ENCODE measurements at places on chromosomes 6 and 20.

GRCh38 chr6:130183271-130184222, 39.2 kb downstream of the SAMD3 start:
- DNase-seq, result peak; percentile 22

DNA sequence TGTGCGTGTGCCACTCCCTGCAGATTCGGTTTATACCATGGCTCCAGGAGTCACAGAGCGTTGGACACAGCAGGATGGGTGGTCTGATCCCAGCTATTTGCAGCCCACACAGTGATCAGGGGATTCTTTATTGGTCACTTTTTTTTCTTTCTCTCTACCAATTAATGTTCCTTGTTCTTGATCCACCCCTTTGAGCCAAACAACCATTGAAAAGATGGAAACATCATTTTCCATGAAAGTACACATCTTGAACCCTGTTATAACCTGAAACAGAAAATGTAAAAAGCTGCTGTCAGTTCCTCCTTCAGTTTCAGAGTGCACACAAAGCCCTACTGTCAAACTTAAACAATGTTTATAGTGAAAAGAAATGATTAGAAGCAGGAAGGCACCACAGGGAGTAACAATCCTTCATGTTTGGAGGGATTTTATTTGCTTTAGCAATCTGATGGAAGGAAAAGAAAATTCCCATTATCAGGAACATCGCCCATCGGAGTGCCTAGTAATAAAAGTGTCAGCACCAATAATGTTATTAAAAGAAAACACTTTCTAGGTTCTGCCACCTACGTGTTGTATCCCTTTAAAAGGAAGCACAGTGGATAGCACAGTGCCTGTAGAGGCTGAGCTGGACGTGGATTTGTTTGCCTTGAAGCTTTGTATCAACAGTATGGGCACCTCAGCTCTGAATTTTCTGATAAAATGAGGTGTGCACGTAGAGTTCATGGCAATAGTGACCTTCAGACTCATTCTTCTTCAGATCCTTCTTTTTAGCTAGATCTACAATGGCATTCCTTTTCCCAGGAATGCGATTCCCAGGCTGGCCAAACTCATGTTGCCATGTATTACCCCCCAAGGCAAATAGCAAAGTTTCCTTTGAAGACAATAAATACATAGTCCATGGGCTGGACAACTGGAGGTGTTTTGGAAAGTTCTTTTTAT, 16.1 kb upstream of the THBD start:
- no peak for DNase-seq

- no peak for DNase-seq
Observed at GRCh38 chr6:161544801-161545480, 271.1 kb upstream of the AGPAT4 start.

DNA sequence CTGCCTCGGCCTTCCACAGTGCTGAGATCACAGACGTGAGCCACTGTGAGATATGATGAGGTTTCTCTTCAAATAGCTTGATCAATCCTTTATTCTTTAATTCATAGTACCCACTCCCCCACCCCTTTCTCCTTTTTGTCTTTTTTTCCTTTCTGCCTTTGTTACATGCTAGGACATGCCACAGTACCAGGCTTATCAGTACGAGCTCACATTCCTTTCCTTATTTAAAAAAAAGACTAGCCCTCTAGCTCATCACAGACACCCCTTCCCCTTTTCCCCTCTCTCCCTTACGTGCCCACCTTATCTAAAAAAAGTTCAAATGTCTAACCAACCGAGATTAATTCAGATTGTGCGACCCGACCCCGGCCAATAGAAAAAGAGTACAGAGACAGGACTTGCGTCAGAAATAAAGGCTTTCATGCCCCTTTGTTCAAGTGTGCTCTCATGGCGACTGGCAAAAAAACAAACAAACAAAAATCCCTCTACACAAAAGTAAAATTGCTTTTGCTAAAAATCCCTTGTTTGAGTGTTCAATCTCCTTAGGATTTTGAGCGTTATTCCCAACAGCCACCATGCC, 49.2 kb downstream of the MRAP2 start:
- no peak for DNase-seq

DNA sequence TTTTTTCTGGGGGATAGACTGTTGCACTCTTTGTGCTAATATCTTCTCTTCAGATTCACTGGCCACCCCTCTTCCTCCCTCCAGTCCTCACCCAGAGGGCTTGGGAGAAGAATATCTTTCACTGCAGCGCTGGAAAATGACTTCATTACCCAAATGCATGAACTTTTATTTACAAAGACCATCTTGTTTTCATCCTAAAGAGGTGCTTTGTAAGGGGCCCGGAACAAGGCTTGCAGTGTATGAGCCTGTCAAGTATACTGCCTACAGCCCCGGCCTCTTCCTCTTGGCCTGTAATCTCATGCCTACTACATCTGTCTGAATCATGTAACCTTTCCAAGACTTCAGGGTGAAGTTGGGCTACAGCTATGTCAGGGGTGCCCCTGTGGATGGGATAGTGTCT, 554 bp upstream of the LAMA4 start:
- no peak for DNase-seq
